ENCODE measurements at places on chromosomes 12 and 14.

GRCh38 chr14:53153702-53154112, 584 bp upstream of the DDHD1 start:
- no peak for DNase-seq

- DNase-seq, result no peak
Observed at GRCh38 chr14:103356024-103356682, 22.1 kb downstream of the EIF5 start.

DNA sequence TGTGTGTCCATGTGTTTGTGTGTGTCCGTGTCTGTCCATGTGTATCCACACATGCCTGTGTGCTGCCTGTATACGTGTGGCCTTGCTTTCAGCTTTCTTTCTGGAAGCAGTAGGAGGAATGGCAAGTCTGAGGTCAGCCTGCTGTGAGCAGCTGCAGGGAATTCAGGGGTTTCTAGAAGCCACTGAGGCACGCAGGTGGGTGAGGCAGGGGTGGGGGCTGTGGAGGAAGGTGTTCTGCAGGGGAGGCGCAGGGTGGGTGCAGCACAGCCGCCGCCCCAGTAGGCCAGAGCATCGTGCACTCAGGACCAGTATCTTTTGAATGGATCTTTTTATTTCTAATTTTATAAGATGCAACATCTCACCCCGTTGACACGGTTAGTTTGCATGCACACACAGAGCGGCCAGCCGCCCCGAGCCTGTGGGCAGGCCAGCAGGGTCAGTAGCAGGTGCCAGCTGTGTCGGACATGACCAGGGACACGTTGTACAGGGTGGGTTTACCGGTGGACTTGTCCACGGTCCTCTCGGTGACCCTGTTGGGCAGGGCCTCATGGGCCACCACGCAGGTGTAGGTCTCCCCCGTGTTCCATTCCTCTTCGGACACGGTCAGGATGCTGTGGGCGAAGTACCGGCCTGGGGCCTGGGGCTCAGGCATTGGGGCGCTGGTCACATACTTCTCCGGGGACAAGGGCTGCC, 327.7 kb downstream of the TMEM121 start:
- DNase-seq, result no peak

GRCh38 chr14:68747393-68747792, 45.5 kb downstream of the ZFP36L1 start:
- no peak for DNase-seq

GRCh38 chr12:117144599-117144998, 45.4 kb upstream of the TESC start:
- no peak for DNase-seq

DNA sequence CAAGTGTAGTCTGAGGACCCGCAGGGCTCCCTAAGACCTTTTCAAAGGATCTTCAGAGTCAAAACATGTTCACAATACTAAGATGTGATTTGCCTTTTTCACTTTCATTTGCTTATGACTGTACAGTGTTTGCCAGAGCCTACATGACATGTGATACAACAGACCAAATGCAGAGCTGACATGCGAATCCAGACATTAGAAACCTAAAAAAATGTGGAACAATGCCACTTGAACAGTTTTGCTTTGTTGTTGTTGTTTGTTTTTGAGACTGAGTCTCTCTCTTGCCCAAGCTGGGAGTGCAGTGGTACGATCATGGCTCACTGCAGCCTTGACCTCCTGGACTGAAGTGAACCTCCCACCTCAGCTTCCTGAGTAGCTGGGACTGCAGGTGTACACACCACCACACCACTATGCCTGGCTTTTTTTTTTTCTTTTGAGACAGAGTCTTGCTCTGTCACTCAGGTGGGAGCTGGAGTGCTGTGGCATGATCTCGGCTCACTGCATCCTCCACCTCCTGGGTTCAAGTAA, 5.3 kb upstream of the RAB35 start:
- no peak for DNase-seq

DNA sequence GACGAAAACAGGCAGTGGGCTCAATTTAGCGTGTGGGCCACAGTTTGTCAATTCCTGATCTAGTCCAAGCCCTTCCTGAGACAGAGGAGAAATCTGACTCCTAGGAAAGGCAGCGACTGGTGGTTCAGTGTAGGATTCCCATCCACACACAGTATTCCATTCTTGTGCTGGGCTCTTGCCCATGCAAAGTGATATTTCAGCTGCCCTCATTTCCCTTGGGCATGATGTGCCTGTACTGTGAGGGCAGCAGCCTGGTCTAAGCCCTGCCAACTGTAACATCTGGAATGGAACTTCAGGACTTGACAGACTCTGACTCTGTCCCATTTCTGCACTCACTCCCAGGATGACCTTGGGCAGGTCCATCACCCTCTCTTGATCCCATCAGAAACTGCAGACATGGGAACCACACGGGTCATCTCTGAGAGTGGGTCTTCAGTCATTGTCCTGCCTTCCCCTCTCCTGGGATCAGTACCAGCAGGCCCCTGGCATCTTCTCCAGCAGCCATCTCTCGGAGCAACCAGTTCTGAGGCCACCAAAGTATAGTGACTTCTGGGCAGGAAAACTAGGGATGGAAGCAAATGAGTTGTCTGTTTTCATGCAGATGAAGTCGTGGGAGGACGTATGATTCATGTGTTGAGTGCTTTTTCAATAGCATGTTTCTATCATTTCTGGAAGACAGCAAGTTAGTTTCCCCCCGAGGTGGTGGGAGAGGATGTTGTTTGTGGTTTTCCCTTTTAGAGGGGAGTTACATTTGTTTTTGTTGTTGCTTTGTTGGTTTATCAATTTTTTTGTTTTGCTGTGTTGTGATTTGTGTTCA, 54.2 kb upstream of the BCL2L14 start:
- DNase-seq, result no peak

GRCh38 chr14:76584271-76584702, 177.0 kb upstream of the VASH1 start:
- DNase-seq, result no peak

GRCh38 chr12:130713581-130713991, 2.5 kb downstream of the RIMBP2 start:
- DNase-seq, result no peak

DNA sequence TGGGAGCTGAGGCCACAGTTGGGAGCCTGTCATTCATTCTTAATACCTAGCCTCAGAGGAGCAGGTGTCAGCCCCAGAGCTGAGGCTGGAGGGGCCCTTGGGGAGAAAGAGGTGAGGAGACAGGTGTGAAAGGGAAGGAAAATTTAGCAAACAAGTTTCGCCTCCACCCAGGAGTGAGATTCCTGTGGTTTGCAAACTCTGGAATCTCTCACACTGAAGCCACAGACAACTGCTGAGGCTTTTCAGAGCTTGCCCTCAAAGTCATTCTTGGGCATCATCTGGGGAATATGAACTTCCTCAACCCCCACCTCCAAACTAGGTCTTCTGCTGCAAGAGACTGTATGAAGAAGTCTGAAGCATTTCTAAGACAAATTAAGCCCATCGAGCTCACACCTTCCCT, 589.5 kb upstream of the TBX3 start:
- no peak for DNase-seq

DNA sequence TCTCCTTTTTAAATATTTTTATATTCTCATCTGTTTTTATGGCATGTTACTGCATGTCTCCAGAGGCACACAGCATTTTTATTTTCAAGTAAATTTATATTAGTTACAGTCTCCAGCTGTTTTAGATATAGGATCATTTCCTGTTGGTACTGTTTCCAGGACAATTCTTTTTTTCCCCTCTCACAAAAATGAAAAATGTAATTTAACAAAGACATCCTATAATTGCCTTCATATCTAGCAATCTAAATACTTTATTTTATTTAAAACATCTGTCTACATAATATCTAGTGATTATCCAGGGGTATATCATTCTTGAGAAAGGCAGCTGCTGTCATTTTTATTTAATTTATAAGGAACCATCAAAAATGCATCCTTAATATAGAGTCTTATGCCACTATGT, 272.4 kb upstream of the NPAS3 start:
- DNase-seq, result no peak

DNA sequence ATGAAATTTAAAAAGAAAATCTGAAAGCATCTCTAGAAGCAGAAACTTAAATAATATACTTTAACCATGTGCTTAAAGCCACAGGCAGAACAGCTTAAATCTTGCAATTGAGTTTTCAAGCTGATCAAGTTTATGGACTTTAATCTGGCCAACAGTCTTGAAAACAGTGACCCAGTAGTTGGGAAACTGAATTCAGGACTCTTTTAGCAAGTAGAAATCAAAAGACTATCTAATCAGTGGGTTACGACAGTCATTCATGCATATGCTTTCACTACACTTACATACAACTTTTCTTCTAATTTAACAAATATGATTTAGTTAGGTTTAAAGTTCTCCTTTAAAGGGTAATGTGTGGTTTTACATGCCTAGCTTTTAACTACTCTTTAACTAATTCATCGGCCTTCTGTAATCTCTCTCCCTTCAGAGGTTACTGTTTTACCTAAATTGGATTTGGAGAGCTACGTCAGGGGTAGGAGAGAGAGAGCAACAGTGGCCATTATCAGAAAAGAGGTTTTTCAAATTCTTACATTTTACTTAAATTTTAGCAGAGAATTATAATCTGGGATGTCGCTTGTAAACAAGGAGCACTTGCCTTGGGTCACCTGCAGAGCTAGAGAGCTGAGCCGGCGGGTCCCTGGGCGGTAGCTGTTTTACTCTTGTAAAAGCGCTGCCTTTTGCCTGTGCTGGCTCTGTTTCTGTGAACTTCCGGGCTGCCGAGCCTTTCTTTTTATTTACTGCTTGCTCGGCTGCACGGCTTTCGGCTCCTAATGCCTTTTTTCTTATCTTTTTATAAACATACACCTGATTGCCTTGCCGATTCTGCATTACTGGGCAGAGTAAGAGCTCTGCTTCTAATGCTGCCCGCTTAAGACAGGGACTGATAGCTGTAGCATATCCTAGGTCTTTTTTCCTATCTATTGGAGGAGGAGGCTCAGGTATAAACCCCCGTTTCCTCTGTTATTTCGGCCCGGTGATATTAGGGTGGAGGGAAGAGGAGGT, 17.4 kb upstream of the LYZ start:
- DNase-seq, result peak; percentile 5

GRCh38 chr12:81610955-81611889, 147.9 kb downstream of the PPFIA2 start:
- no peak for DNase-seq

DNA sequence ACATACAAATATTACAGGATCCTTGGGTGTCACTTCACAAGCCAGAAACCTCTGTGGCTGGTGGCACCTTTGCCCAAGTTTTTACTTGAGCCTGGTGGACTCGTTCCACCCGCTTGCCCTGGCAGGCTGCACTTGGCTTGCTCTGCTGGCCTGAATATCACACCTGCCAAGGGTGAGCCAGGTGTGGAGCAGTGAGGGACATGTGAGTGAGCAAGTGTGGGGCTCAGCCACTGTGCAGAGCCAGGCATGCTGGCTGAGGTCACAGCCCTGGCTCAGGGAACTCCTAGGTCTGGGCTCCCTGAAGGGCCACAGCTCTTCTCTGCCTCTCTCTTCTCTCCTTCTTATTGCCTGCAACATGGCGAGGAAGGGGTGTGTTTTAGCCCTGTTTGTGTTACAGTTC, 82.0 kb downstream of the SLC16A7 start:
- no peak for DNase-seq

DNA sequence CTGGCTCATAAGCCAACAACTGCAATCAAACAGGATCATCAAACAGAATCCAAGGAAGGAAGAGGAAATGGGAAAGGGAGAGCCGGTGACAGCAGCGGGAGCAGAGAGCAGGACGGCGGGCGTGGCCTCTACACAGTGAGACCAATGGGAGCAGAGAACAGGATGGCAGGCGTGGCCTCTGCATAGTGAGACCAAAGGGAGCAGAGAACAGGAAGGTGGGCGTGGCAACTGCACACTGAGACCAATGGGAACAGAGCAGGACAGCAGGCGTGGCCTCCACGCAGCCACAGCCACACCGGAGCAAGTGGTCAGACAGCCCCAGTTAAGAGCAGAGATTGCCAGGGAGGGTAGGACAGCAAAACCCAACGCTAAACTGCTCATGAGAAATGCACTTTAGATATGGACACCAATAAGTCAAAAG, 16.4 kb downstream of the LRCOL1 start:
- no peak for DNase-seq

DNA sequence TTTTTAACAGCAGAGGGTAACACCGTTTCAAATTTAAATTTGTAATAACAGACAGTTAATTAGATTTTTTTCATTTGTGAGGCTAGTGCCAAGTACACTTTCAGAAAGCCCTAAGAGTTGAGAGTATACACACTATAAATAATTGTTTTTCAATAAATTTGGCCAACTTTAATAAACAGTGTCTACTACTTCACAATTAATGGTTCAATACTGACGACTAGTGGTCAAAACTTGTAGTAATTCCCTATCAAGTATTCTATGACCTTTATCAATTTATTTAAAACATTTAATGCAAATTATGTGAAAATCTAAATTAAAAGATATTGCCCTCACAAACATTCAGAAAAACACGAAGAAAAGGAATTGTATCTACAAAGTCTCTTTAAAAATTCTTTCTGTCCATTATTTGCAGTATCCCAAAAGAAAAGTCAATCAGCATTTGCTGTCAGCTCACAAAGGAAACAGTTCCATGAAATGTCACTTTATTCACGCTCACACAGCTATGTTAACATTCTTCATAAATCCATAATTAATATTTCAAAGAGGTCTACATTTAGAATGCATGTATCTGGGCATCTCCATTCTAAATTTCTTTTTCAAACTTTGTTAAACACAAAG, 91.2 kb downstream of the CEP128 start:
- no peak for DNase-seq

DNA sequence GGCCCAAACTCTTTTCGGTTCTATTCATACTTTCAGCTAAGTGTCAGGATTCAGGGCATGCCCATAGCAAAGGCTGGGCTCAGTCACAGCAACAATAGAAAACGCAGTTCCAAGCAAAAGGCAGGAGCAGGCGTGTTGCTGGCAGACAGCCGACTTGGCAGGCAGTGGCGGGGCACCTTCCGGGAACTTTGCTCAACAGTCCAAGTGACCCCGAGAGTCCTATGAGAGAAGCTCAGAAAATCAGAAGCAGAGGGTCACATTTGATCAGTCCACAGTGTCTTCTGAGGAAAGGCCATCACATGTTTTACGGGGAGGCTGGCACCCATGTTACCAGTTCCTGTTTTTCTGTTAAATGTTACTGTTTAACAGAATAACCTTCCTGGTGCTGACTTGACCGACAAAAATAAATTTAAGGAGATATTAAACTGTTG, 115.0 kb downstream of the DACT1 start:
- no peak for DNase-seq

DNA sequence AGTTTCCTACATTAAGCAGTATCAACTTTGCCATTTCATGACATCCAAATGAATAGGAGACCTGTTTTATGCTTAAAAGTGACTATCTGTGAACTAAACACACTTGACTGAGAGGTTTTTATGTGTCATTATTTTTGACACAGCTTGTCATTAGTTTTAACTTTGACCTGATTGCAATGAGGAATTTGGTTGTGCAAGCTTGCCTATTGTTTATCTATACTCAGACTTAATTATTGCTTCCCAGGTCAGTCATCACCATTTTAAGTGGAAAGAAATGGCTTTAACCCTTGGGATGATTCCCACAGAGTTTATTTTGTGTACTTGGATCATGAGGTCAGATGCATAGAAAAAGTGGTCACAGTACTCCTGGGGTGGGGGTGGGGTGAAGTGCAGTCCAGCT, 171.0 kb upstream of the PRICKLE1 start:
- DNase-seq, result no peak
